ENCODE measurements at places on chromosomes 2 and 18. TPM values are rescaled to one million over a fixed set of nuclear protein-coding genes. Genes with fewer than 3 reads are reported as not detected.

C2orf78 gene
- not detected for total RNA-seq

MEP1B gene
- total RNA-seq: not detected

FBXO36 gene
- total RNA-seq: 2.2 TPM

TBR1 gene
- not detected for total RNA-seq

LYPD1 gene
- 79.7 TPM for total RNA-seq

LDLRAD4 gene
- not detected for total RNA-seq

CD207 gene
- not detected for total RNA-seq

IL36G gene
- total RNA-seq: not detected

ID2 gene
- total RNA-seq: 389 TPM

SERPINB12 gene
- not detected for total RNA-seq

GPR45 gene
- total RNA-seq: not detected

KDSR gene
- 23.3 TPM for total RNA-seq

CDK5R2 gene
- total RNA-seq: not detected

CGREF1 gene
- total RNA-seq: 0.28 TPM

CRYGC gene
- not detected for total RNA-seq

TMEM163 gene
- total RNA-seq: not detected

PIGN gene
- 17.9 TPM for total RNA-seq

UGT1A4 gene
- not detected for total RNA-seq

VSNL1 gene
- 0.28 TPM for total RNA-seq

PDE1A gene
- 0.90 TPM for total RNA-seq

FAM124B gene
- total RNA-seq: not detected

HRH4 gene
- total RNA-seq: not detected

C2orf66 gene
- total RNA-seq: not detected

ANTXR1 gene
- total RNA-seq: 29.2 TPM

MLPH gene
- 13.9 TPM for total RNA-seq

KCNIP3 gene
- 0.83 TPM for total RNA-seq

POTEJ gene
- not detected for total RNA-seq

TLX2 gene
- not detected for total RNA-seq
